ENCODE measurements at places on chromosomes 12 and 14. TPM values are rescaled to one million over a fixed set of nuclear protein-coding genes. Genes with fewer than 3 reads are reported as not detected.

The GPR84 gene
- not detected for total RNA-seq

The GPATCH2L gene
- total RNA-seq, result 17.5 TPM

The C12orf60 gene
- 2.2 TPM for total RNA-seq

The MYO1H gene
- total RNA-seq, result not detected

The KRT3 gene
- total RNA-seq, result not detected

The LRP1-AS gene
- total RNA-seq, result not detected

The TMEM132D gene
- 0.25 TPM for total RNA-seq
